ENCODE measurements at places on chromosomes 11 and 22.

GRCh38 chr11:124825876-124826275 is 25.7 kb upstream of the MSANTD2 start:
- no peak for DNase-seq

DNA sequence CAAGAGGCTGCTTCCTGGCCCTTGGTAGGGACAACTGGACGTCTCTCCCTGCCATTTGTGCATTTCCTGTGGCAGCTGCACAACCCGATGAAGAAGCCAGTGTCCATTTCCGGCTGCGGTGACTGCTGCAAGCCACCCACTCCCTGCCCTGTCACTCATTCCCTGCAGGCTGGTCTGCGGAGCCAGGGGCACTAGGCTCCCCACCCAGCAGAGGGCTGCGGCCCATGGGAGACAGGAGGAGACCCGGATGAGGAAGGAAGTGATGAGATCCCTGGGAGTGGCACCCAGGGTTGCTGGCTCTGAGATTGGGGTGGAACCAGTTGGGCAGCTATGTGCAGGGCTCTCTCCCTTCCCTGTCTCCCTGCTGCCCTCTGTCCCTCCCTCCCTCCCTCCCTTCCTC is 10.0 kb upstream of the MYRF start:
- DNase-seq: no peak

- DNase-seq: no peak
These were observed 20.0 kb downstream of the TPBGL start for GRCh38 chr11:75260396-75261170.

- DNase-seq: no peak
These were observed 116.8 kb downstream of the ARHGAP8 start for GRCh38 chr22:44869196-44869595.

- DNase-seq: no peak
These were observed 117.9 kb downstream of the ATG16L2 start for GRCh38 chr11:72932132-72932570.

DNA sequence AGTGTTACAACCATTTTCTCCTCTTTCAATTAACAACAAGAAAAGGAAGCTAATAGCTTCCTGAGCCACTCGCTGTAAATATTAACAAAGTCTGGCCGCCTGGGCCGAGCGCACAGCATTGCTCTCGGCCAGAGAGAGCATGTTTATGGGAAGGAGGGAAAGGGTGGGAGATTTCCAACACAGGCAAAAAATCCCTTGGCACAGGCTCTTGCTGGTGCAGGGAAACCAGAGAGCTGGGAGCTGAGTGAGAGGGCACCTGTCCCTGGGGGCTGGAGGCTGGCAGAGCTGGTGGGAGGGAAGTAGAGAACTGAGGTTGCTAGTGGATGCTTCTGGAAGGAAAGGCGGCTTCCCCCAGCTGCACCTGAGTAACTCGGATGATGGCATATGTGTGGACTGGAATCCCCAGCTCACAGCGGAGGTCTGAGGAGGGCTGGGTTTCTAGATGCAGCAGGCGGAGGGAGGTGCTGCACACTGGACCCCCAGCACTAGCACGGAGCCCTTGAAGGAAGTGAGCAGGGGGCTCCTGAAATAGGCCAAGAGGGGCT is 59.6 kb downstream of the FLRT1 start:
- DNase-seq: no peak

DNA sequence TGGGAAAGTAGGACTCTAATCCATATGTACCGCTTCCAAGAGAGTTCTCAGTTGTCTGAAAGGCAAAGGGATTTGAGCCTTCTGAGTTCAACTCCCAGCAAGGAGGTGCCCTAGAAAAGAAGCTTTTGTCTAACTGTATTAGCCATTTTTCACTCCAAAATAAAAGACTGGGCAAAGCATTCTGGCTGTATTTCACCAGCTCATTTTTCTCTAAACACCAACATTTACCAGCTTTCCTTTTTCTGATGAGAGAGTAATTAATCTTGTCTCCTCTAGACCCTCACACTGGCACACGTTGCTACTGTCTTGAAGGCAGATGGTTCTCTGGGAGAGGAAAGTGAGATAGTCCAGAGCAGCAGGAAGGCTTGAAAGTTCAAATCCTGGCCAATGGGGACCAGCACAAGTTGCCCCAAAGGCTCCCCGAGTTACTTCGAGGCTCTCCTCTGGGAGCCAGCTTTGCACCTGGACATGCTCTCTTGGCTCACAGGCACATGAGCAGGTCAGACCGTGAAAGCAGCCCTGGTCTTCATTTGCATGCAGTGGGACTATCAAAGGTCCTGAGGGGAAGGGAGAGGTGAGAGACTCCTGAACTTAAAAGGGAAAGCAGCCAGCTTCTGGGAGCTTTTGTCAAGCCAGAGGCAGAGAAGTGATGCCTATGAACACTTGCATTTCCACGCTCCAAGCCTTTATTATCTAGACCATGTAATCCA is 100.0 kb downstream of the NTM start:
- DNase-seq: no peak

- DNase-seq: no peak
These were observed 215.7 kb downstream of the CSNK2A3 start for GRCh38 chr11:11137339-11137738.

DNA sequence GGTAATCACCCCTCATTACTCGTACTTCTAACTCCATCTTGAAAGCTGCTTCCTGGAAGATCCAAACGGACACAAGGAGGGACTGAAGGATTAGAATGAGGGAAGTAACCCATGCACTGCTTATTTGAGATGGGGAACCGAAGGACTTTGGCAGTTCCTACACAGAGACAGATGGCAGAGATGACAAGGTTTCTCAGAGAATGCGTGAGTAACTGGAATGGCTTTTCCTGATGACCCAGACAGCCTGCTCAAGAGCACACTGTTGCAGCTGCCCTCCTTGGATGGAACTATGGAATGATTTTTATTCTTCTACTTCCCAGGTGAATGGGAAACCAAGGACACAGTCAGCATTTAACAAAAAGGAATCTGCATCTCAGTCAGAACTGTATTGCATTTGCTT is 7.3 kb downstream of the KCNJ11 start:
- DNase-seq: no peak

DNA sequence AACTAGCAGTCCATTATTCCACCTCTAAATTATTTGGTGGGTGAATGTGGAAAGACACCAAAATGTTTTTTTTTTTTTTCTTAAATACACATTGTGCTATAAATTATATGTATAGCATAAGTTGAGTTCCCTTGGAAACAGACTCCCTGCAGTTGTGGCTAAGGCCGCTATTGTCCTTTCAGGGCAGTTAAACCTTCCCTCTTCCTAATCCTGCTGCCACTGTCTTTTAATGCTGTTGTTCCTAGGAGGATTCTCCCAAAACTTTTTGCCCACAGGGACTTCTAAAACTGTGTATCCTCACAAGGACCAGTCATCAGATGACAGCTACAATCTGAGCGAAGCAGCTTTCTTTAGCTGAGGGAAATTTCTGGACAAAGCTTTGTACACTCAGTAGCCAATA is 478.9 kb upstream of the CHORDC1 start:
- no peak for DNase-seq

DNA sequence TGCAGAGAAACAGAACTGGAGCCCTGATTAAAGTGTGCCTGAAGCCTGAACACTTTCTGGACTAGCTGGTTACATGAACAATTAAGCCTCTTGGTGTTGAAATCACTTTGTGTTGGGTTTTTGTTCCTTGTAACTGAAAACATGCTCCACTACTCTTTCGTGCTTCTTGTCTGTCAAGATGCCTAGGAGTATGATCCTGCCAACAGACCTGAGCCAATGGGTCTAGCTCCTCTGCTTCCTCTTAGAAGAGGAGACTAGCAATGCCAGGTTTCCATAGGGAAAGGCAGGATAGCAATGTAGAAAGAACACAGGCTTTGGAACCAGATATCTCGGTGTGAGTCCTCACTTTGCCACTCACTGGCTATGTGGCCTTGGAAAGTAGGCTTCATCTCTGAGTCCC is 40.3 kb downstream of the IRAG1 start:
- no peak for DNase-seq

DNA sequence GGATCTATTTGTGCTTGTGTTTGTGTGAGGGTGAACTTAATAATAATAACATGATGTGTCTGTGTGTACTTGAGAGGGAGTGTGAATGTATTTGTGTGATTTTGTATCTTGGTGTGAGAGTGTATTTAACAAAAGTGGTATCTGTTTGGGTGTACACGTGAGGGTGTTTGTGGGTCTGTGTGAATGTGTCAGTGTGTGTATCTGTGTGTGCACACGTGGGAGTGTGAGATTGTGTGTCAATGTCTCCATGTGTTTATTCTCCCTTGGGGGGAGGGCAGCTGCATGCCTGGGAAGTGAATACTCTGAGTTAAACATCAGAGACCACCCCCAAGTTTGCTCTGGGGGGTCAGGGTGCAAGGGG is 15.0 kb upstream of the RPS19BP1 start:
- DNase-seq: no peak

DNA sequence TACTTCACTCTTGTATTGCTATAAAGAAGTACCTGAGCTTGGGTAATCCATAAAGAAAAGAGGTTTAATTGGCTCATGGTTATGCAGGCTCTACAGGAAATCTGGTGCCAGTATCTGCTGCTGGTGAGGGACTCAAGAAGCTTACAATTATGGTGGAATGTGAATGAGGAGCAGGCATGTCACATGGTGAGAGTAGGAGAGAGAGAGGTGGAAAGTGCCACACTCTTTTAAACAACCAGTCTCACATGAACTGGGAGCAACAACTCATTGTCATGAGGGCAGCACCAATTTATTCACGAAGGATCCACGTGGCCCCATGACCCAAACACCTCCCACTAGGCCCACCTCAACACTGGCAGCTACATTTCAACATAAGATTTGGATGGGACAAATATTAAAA is 24.6 kb upstream of the IGLL5 start:
- no peak for DNase-seq

DNA sequence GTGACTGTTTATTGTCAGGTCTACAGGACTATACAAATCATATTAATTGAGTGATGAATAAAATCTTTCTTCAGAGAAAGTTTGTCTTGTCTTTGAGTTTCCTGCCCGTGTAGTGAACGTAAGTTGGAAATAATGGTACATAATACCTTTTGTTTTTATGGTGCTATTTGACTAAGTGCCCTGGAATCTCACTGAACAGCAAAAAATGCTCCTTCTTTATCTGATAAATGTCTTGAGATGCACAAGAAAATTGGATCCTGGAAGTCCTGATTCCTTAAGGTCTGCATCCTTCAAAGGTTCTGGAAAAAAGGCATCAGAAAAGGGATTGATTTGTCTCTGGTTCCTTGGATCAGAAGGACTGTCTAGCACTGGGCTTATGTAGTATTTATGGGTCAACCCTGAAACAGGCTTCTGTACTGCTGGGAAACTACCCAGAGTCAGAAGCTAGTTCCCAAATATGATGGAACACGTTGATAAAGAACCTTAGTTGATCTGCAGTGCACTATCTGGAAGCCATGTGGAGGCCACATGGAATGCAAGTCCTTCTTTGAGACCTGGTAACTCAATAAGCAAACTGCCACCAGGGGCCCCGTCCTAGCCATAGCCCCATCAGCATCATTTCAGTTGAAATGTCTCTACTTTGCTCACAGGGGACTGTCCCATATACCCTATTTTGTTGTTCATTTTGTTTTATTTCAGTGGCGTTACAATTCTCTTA is 100.6 kb upstream of the CD44 start:
- DNase-seq: peak; percentile 35

DNA sequence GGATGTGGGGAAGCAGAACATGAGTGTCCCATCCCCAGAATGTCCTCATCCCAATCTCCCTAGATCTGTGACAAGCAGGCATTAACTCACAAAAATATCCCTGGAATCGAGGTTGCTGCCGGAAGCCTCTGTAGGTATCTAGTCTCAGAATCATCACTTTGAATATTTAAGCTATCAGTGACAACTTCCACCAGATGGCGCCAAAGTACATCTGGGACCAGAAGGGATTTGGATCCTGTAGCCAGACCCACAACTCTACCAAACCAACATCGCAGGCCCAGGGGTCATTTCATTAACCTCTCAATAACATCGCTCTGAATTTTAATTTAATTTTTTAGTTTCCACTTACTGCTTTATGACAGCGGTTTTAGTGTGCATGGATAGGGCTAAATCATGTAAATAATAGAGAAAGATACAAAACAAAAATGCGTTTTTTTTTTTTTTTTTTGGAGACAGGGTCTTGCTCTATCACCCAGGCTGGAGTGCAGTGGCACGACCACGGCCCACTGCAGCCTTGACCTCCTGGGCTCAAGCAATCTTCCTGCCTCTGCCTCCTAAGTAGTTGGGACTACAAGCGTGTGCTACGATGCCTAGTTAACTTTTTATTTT is 1.1 kb upstream of the EXT2 start:
- DNase-seq: peak; percentile 68

DNA sequence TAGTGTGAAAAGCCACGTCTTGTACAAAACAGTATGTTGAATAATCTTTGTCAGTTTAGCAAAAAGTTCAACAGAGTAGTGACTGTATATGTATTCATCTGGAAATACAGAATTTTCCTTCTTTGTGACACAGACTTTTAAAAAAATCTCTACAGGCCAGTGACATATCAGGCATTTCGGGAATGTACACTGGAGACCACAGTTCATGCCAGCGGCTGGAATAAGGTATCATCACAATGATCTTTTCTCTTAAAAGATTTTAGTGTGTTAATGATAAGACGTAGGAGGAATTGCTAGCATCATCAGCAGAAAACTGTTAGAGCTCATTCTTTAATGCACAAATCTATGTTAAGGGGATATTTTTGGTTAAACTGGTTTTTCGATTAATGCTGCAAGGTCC is 57.4 kb downstream of the BCL2L13 start:
- no peak for DNase-seq
